Uterine smooth muscle cell (primary cell): ENCODE measurements at places on chromosomes 4 and X. TPM values are rescaled to one million over a fixed set of nuclear protein-coding genes. Genes with fewer than 3 reads are reported as not detected.

PPP1R2C gene
- not detected in 2 replicates for total RNA-seq

SPANXN3 gene
- total RNA-seq = not detected in 2 replicates

ABLIM2 gene
- 0.25 TPM in 1 of 2 replicates, not detected in the other for total RNA-seq

SMIM10 gene
- 5.4 and 5.9 TPM in 2 replicates for total RNA-seq

RNF212 gene
- 0.44 and 2.0 TPM in 2 replicates for total RNA-seq

GABRG1 gene
- total RNA-seq = not detected in 2 replicates

SRPX gene
- total RNA-seq = 154 and 172 TPM in 2 replicates

CTAG1A gene
- total RNA-seq = not detected in 2 replicates

REPS2 gene
- total RNA-seq = 0.33 and 0.75 TPM in 2 replicates

GNRHR gene
- not detected in 2 replicates for total RNA-seq

NSUN7 gene
- total RNA-seq = 0.22 and 1.1 TPM in 2 replicates

FMR1NB gene
- not detected in 2 replicates for total RNA-seq

TADA2B gene
- 11.0 and 13.7 TPM in 2 replicates for total RNA-seq

SPATA4 gene
- total RNA-seq = 0.37 and 0.44 TPM in 2 replicates

PKD2 gene
- total RNA-seq = 88.0 and 121 TPM in 2 replicates

HSFX2 gene
- total RNA-seq = not detected in 2 replicates

TDO2 gene
- total RNA-seq = 0.11 TPM in 1 of 2 replicates, not detected in the other

LIMCH1 gene
- 1.4 and 3.3 TPM in 2 replicates for total RNA-seq

UGT2B17 gene
- total RNA-seq = not detected in 2 replicates

CHIC2 gene
- total RNA-seq = 43.9 and 50.0 TPM in 2 replicates

CXCR3 gene
- total RNA-seq = not detected in 2 replicates

SFRP2 gene
- not detected in 2 replicates for total RNA-seq

SHOX gene
- not detected in 2 replicates for total RNA-seq

FRG2 gene
- not detected in 2 replicates for total RNA-seq

SMPX gene
- not detected in 2 replicates for total RNA-seq
